ENCODE measurements at places on chromosomes 13 and 19. TPM values are rescaled to one million over a fixed set of nuclear protein-coding genes. Genes with fewer than 3 reads are reported as not detected.
A peak's percentile ranks its signal among the peaks of the same experiment; 100 is the strongest.

ENOX1 gene
- 0.17 TPM for total RNA-seq

SHD gene
- not detected for total RNA-seq

PSG3 gene
- total RNA-seq, result not detected

NXNL1 gene
- not detected for total RNA-seq

PEAK3 gene
- not detected for total RNA-seq

NPAS1 gene
- total RNA-seq, result 0.63 TPM

IGFL3 gene
- not detected for total RNA-seq

ZNF536 gene
- not detected for total RNA-seq

SMIM24 gene
- 2.5 TPM for total RNA-seq

KRI1 gene
- total RNA-seq, result 18.2 TPM

PCP2 gene
- not detected for total RNA-seq

SBNO2 gene
- 56.2 TPM for total RNA-seq

CEACAM4 gene
- total RNA-seq, result not detected

TTYH1 gene
- total RNA-seq, result 3.6 TPM

ERVV-1 gene
- total RNA-seq, result not detected

CNMD gene
- 2.6 TPM for total RNA-seq

- DNase-seq, result no peak
Observed at GRCh38 chr13:41006306-41006705, 12.8 kb downstream of the ELF1 start.

DNA sequence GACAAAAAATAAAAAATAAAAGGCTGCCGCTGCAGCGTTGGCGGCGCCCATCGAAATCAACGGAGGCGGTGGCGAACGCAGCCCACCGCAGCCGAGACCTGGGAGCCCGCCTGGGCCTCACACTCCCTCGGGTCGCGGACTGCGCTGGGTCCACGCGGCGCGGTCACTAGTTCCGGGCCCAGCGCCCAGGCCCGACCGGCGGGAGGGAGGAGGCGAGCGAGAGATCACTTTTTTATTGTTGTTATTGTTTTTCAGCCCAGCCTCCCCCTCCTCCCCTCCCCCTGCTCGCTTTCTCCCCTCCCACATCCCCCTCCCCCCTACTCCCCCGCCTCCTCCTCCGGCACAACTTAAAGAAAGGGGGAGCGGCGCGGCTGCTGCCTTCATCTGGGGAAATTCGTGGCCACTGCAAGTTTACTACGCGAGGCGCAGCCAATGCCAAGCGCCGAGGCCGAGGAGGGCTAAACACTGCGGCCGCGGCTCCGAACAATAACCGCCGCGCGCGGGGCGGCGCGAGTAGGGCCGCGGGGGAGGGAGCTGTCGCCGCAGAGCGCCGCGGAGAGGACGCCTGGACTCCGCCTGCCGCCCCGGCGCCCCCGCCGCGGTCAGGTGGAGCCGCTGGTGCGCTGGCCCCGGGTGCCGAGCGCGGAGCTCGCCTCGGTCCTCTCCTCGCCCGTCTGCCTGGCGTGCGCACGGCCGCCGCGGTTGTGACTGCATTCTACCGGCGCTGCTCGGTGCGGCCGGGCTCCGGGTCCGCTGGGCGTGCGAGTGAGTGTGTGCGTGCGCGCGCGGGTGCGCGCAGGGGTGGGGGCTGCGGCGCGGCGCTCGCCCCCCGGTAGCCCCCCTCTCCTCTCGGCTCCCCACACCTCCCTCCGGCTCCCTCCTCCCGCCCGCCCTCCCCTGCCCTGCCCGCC is 505 bp upstream of the ZIC2 start:
- no peak for DNase-seq

DNA sequence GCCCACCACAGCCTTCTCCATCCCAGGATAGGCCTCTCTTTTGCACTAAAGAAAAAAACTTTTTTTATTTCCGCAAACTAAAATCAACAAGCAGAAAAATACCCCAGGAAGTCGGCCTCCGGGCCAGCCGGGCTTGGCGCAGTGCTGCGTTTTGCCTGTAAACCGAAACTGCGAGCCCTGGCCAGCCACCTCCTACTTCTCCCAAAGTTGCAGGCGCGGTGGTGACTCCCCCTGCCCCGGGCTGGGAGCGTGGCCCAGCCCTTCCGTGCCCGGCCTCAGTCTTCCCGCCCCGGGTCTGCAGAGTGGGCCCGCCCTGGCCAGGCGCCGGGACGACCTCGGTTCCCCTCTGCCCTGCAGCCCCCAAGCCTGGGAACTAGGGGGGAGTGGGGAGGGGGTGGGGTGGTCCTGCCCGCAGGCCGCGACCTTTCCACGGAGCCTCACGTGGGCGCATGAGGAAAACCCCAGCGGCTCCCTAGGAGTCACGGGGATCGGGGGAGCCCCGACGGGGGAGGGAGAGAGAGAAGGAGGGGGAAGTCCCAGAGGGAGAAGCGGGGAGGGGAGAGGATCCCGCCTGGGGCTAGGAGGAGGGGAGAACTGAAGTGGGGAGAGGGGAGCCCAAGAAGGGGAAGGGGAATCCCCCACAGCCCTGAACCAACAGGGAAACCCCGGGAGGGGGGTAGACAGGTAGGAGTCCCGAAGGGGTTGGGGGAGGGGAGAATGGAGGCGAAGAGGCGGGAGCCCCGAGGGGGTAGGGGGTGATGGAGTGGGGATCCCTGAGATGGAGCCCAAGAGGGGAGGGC is 3.0 kb downstream of the GADD45B start:
- no peak for DNase-seq

- DNase-seq, result no peak
Observed at GRCh38 chr19:7191946-7192691, 102.1 kb downstream of the INSR start.

DNA sequence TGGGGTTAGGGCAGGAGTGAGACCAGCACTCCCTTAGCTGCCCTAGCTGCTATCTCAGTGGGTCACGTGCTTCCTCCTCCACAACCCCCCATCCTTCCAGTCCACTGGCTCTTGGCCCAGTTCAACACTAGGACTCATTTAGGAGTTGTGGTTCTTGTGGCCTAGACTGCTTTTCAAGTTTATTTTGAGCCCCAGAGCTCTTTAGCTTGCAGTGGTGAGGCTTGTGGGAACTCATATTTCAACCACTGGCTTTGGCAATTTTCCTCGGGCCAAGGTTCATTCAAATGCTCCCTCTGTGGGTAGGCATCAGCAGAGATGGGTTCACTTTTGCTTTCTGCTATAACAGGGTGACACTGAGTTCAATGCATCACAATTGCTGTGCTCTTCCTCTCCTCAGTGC is 436.2 kb upstream of the SLITRK5 start:
- no peak for DNase-seq

DNA sequence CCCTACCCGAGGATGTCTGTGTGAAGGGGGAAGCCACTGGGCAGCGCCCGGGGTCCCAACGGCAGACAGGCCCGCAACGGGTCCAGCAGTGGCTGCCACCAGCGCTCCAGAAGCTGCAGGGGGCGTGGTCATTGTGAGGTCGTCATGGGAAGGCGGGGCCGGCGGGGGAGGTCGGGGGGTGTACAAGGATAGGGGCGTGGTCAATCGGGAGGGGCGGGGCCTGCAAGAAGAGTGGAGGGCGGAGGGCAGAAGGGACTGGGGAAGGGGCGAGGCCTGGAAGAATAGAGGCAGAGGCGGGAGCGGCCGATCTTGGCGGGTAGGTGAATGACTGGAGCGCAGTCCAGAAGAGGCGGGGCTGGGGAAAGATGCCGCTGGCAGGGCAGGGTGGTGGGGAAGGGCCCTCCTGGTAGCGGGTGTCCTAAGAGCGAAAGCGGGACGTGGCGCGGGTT is 4.4 kb downstream of the FUZ start:
- DNase-seq, result no peak

- no peak for DNase-seq
Observed at GRCh38 chr13:43044720-43045301, 21.4 kb downstream of the DNAJC15 start.

- no peak for DNase-seq
Observed at GRCh38 chr19:56617531-56617930, 22.4 kb downstream of the ZNF71 start.

DNA sequence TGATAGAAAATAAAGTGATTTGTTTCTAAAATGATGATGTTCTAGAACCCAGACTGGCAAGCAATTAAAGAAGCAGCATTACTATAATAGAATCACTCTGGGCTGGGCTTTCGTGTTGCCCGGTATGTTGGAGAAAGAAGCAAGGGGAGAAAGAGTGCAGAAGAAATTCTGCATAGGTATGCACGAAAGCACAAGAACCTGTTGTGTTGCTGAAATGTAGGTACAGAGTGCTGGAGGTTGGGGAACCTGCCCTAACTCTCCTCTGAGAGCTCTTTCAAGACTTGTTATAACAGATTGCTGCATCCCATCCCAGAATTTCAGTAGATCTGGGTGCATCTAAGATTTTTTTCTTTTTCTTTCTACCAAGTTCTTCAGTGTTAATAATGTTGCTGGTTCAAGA is 95.7 kb upstream of the DACH1 start:
- DNase-seq, result no peak

DNA sequence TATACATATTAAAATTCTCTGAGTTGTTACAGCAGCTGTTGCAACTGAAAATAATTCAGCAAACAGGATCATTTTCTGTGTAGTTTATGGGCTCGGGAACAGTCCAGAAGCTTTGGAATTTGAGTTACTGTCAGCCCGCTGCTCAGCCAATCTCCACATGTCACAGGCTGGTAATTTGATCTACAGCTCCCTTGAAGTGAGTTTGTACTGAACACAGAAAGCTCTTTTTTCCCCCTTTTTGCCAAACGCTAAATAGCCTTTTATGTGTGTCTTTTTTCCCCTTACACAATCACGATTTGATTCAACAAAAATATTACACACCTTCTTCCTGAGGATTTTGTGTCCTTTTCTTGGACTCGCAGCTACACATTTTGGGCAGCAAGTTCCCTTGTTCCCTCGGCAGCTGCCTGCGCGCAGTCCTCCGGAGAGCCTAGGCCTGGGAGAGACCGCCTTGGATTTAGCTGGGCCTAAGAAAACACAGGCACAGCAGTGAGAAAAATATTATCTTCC is 371.4 kb downstream of the KCNRG start:
- no peak for DNase-seq

GRCh38 chr13:72586518-72586917 is 140.9 kb downstream of the MZT1 start:
- DNase-seq, result no peak

GRCh38 chr13:75334634-75335447 is 147.1 kb downstream of the TBC1D4 start:
- no peak for DNase-seq

GRCh38 chr19:13212759-13213330 is 62.6 kb downstream of the IER2 start:
- DNase-seq, result no peak

DNA sequence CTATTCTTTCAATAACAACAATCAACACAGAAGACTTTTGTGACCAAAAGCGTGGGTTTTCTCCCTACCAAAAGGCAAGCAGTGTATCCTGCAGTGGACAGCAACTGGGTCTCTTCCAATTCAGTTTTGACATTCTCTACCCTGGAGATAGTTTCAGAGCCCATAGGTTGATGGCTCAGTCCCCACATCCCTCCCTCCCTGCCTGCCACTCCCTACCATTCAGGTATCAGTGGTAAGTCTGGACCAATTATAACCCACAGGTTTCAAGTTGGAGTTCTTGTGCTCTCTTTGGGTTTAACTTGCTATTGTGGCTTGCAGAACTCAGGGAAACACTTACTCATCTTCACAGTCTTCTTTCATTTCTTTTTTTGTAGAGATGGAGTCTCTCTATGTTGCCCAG is 60.2 kb downstream of the ZNF823 start:
- DNase-seq, result no peak

GRCh38 chr13:52743988-52744387 is 4.4 kb upstream of the CNMD start:
- no peak for DNase-seq

- peak; percentile 91 for DNase-seq
Observed at GRCh38 chr13:30125422-30126073, 181.8 kb downstream of the KATNAL1 start.

GRCh38 chr13:29743201-29743786 is 107.1 kb downstream of the UBL3 start:
- peak; percentile 48 for DNase-seq

GRCh38 chr13:77375560-77376108 is 48.7 kb upstream of the MYCBP2 start:
- DNase-seq, result peak; percentile 51

GRCh38 chr13:41500511-41500910 is 43.2 kb downstream of the RGCC start:
- no peak for DNase-seq

DNA sequence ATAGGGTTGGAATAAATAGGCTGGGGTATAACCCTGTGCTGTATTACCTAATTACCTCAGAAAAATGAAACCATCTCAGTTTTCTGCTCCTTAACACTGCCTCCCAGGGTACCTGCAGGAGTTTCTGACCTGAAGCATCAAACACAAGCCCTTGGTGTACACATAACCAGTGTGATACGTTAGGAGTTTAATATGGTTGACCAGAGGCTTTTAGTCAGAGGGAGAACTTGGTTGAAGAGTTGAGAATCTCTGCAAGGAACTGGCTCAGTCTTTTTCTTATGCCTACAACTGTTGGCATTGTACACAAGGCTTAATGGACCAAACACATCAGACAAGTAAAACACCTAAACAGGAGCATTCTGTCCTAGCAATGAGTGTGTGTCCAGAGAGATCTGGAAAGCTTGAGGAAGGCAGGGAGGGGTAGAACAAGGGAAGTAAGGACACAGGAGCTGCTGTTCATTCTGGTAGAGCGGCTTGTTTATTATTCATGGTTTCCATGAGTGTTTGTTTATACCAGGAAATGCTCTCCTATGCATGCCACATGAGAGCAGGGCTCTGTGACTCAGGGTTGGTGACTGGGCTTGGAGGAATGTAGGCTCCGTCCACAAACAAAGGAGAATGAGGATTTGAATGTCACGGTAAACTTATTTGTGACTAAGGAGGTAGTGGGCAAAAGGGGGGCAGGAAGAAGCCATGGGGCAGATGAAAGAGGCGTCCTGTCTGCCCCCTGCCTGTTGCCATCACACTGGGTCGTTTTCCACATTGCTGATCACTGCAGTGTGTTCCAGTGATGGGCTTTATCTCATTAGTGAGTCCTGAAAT is 11.9 kb upstream of the SPATA13 start:
- peak; percentile 97 for DNase-seq

GRCh38 chr13:24682353-24682752 is 2.1 kb downstream of the ATP12A start:
- no peak for DNase-seq

DNA sequence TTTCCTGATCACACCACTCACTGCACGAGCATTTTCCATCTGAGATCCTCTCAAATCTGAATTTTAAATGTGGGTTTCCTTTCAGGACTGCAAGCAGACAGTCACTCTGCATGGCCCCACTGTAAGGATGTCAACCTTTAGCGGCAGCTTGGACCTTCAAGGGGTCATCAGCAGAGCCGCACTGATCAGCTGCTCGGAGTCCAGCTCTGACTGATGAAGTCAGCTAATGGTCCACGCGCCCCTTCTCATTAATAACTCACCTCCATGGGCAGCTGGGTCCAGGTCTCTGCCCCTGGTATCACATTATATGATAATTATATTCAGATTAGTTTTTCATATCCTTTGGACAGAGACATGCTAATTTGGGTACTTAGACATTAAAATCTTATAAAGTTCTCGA is 36.1 kb upstream of the PDCD5 start:
- no peak for DNase-seq

GRCh38 chr13:72804301-72804700 is 22.4 kb downstream of the PIBF1 start:
- no peak for DNase-seq
